Naive thymus-derived CD4-positive, alpha-beta T cell (primary cell): ENCODE measurements at places on chromosomes 5 and 9. TPM values are rescaled to one million over a fixed set of nuclear protein-coding genes. Genes with fewer than 3 reads are reported as not detected.

Gene CCDC69
- total RNA-seq: 104 TPM

GRCh38 chr5:107469485-107470294 is 201.0 kb downstream of the EFNA5 start:
- DNase-seq: no peak
- H3K27me3 ChIP-seq: no peaks in the 10 kb centered on the region
- no peaks in the 10 kb centered on the region for H3K4me1 ChIP-seq
- H3K27ac ChIP-seq: no peak overlapping the region

DNA sequence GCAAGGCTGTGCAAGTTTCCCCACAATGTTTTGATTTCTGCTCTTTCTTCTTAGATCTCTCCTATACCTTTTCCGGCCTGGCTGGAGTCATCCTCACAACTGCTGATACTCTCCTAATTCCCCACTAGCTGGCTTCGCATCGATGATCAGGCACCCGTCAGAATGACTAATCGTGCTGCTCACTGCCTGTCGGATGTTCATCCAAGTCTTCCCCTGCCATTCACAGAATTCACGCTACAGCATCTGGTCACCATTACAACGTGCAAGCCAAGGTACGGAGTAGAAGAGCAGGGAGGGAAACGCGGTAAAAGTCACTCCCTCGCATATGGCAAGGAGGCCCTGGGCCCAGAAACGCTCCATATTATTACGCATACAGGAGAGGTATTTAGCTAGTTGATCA is 35.1 kb downstream of the CDH10 start:
- no peak for DNase-seq
- no peaks in the 10 kb centered on the region for H3K27me3 ChIP-seq
- no peak overlapping the region for H3K27ac ChIP-seq
- H3K4me3 ChIP-seq: no peak overlapping the region
- H3K36me3 ChIP-seq: no peaks in the 10 kb centered on the region

DNA sequence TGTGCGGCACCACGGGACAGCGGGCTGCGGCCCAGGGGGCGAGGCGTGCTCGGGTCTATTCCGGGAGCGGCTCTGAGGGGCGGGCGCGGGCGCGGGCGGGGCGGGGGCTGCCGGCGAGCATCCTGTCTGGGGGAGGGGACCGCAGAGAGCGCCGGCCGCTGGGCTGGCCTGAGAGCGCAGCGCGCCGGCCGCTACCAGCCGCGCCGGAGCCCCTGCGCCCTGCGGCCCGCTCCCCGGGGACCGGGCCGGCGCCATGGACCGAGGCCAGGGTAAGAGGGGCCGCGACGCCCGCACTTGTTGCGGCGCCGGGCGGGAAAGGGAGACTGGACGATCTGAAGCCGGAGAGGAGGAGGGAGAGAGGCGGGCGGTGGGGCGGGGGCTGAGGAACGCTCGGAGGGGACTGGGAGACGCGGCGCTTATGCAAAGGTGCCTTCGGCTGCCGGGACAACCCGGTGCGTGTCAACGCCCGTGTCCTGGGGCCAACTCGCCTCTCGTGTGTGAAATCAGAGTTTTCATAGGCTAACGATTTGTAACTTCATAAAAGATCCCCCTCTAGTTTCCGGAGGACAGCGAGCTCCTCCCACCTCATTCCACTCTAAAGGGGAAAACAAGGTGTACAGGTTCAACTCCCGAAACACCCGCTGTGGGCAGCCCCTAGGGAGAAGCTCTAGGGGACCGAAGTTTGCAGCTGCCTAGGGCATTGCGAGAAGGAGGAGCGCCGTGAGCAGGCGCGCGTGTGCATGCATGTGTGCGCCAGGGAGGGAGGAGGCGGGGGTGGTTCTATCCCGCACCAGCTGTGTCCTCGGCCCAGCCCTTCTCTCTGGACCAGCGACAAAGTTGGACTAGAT is at the start of gene AFAP1L1:
TSS of gene AFAP1L1 (plus strand) at position 144 of the 848 bp plus-strand sequence. CDS start at position 254, 110 bp downstream.
- H3K4me3 ChIP-seq: peak within 1 kb of the TSS; percentile 55
- peak; percentile 25 for DNase-seq
- no peak within 1 kb of the TSS for H3K27ac ChIP-seq

DNA sequence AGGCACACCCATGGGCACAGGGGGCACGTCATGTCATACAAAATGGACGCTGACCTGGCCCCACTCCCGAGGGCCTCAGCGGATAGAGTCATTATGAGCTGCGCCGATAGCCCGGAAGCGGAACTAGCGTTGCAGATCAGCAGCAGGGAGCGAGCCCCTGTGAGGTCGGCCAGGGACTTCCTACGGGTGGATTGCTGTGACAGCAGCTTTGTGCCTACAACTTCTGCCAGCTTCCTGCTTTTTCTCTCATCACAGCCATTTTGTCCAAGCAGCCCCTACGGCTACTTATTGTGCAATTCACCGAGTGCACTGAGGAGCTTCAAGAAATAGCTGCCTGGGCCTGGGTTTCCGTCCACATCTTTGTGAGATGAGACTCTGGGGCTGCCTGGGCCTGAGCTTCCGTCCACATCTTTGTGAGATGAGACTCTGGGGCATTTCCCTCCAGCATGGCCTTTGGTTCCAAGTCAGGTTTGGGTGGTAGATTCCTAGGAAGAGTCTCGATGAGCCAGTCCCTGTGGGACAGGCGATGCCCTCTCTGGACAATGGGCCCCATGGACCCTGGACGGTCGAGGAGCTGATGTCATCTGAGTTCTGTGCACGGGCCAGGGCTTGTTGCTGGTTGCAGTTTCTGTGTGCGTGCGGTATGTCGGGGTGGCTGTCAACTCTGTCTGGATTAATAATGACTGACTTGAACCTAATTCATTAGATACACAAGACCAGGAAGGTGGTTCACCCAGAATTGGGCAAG is 67.0 kb upstream of the GNE start:
- no peak for DNase-seq
- no peaks in the 10 kb centered on the region for H3K36me3 ChIP-seq
- H3K27ac ChIP-seq: no peak overlapping the region
- H3K4me1 ChIP-seq: no peaks in the 10 kb centered on the region

DNA sequence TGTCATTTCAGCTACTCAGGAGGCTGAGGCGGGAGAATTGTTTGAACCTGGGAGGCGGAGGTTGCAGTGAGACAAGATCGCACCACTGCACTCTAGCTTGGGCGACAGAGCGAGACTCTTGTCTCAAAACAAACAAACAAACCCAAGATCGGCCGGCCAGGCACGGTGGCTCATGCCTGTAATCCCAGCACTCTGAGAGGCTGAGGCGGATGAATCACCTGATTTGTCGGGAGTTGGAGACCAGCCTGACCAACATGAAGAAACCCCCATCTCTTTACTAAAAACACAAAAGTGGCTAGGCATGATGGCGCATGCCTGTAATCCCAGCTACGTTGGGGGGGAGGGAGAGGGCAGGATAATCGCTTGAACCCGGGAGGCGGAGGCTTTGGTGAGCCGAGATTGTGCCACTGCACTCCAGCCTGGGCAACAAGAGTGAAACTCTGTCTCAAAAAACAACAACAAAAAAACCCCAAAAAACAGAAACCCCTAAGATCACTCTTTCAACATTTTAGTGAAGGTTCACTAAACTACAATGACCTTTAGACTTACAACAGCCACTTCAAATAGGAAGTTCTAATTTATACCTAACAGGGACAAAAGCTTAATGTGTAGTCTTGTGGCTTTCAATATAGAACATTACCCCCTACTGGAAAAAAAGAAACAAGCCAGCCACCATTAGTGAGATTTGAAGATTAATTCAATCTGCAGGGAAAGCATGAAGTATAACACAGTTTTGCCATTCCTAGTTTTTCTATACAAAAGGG is 7.0 kb downstream of the HSPA9 start:
- no peak overlapping the region for H3K4me3 ChIP-seq
- no peak overlapping the region for H3K27ac ChIP-seq
- H3K27me3 ChIP-seq: no peaks in the 10 kb centered on the region
- H3K4me1 ChIP-seq: peaks cover 38% of the 10 kb centered on the region
- no peak for DNase-seq
- peaks cover 95% of the 10 kb centered on the region for H3K36me3 ChIP-seq

Gene NPR2
- 15.9 TPM for total RNA-seq

Gene NTRK2
- total RNA-seq: not detected

DNA sequence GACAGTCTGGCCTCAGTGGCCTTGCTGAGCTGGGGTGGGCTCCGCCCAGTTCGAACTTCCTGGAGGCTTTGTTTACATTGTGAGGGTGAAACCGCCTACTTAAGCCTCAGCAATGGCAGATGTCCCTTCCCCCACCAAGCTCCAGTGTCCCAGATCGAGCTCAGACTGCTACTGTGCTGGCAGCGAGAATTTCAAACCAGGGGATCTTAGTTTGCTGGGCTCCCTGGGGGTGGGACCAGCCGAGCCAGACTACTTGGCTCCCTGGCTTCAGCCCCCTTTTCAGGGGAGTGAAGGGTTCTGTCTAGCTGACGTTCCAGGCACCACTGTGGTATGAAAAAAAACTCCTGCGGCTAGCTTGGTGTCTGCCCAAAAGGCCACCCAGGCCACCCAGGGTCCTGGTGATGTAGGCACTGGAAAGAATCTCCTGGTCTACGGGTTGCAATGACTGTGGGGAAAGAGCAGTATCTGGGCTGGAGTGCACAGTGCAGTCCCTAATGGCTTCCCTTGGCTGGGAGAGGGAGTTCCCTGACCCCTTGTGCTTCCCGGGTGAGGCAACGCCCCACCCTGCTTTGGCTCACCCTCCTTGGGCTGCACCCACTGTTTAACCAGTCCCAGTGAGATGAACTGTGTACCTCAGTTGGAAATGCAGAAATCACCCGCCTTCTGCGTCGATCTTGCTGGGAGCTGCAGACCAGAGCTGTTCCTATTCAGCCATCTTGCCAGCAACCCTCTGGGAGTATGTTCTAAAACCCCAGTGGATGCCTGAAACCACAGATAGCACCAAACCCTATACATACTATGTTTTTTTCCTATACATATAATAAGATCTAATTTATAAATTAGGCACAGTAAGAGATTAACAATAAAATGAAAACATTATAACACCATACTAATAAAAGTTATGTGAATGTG is 95.5 kb downstream of the TMEM161B start:
- no peak for DNase-seq
- no peaks in the 10 kb centered on the region for H3K27me3 ChIP-seq
- no peak overlapping the region for H3K27ac ChIP-seq
- H3K4me1 ChIP-seq: no peaks in the 10 kb centered on the region

- H3K4me1 ChIP-seq: no peaks in the 10 kb centered on the region
- no peak overlapping the region for H3K27ac ChIP-seq
- H3K27me3 ChIP-seq: no peaks in the 10 kb centered on the region
- DNase-seq: no peak
- no peak overlapping the region for H3K4me3 ChIP-seq
- H3K36me3 ChIP-seq: no peaks in the 10 kb centered on the region
Observed at GRCh38 chr5:137901011-137901817, 12.0 kb downstream of the PKD2L2 start.

Gene SLC28A3
- total RNA-seq: not detected

DNA sequence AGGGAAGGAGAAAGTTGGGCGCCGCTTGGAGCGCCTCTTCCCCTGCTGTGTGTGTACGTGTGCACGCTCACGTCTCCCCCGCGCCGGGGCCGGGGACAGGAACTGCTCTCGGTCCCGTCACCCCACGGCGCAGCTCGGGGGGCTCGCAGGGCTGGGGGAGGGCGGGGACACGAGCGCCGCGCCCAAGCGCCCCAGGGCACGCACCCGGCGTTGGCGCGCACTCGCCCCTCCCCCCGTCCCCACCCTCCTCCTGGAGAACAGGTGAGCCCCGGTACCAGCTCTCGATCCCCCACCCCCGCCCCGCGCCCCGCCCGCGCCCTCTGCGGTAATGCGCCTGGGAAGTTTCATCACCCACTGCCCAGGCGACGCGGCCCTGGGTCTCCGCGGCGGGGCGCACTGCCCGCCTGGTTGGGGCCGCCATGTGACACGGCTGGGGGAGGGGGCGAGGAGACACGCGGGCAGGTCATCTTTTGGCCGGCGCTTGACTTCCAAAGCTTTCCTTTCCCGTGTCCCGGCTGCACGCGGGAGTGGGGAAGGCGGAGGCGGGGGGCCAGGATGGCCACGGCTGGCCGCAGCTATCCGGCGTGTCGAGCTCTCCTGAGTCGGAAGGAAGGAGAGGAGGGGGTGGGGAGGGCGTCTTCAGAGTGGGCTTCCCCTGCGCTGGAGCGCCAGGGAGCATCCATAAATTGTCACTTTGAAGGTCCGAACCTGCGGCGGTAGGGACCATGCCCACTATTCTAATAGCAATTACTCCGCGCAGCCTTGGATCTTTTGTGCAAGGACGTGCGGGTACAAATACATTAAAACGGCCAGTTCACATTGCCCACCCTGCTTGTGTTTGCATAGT is 1.5 kb upstream of the STC2 start:
- no peak overlapping the region for H3K4me3 ChIP-seq
- no peak overlapping the region for H3K27ac ChIP-seq
- no peaks in the 10 kb centered on the region for H3K4me1 ChIP-seq
- H3K27me3 ChIP-seq: peaks cover 11% of the 10 kb centered on the region
- DNase-seq: no peak

Gene SPOUT1
- total RNA-seq: 83.6 and 85.5 TPM in 2 replicates

- no peaks in the 10 kb centered on the region for H3K4me1 ChIP-seq
- H3K27ac ChIP-seq: no peak overlapping the region
- no peak overlapping the region for H3K4me3 ChIP-seq
Observed at GRCh38 chr9:88593537-88594185, 58.7 kb downstream of the NXNL2 start.

- no peaks in the 10 kb centered on the region for H3K27me3 ChIP-seq
- no peak overlapping the region for H3K27ac ChIP-seq
- H3K4me3 ChIP-seq: no peak overlapping the region
Observed at GRCh38 chr5:14577079-14577725, 4.4 kb upstream of the OTULINL start.

Gene DIPK1B
- not detected for total RNA-seq

- H3K27ac ChIP-seq: no peak overlapping the region
- H3K36me3 ChIP-seq: no peaks in the 10 kb centered on the region
- no peaks in the 10 kb centered on the region for H3K27me3 ChIP-seq
Observed at GRCh38 chr5:57082441-57083067, 91.3 kb upstream of the GPBP1 start.

Gene HSPA9
- 155 TPM for total RNA-seq

Gene HABP4
- total RNA-seq: 23.9 TPM

- DNase-seq: no peak
- no peak overlapping the region for H3K4me3 ChIP-seq
- peaks cover 9% of the 10 kb centered on the region for H3K4me1 ChIP-seq
- H3K36me3 ChIP-seq: no peaks in the 10 kb centered on the region
- H3K27me3 ChIP-seq: no peaks in the 10 kb centered on the region
Observed at GRCh38 chr9:79664375-79664831, 92.6 kb downstream of the TLE4 start.

Gene CDKN2B-AS1
- total RNA-seq: 0.21 TPM

DNA sequence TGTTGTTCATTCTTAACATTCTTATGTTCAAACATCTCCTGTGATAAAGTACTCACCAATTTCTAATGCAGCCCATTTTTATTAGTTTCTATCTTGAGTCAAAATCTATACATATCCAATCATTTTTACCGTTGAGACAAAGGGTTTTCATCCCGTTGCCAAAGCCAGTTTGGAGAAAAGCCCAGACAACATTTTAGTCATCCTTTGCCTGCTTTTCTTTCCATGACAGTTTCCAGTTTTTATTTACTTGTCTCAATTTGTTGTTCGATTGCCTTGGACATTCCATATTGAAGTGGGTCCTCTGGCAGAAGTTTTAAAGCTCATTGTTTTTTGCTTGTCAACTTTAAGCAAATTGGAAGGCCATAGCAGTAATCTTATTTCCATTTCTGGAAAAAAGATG is 123.9 kb downstream of the RAB3C start:
- no peaks in the 10 kb centered on the region for H3K4me1 ChIP-seq
- H3K4me3 ChIP-seq: no peak overlapping the region
- no peak for DNase-seq
- no peaks in the 10 kb centered on the region for H3K27me3 ChIP-seq
- no peak overlapping the region for H3K27ac ChIP-seq
